NCI-H2171 treated with DMSO at 0.1 percent for 48 hours (cell line): ENCODE measurements at places on chromosomes 5 and 9.

GRCh38 chr5:58675341-58675740 is 92.5 kb downstream of the RAB3C start:
- no peak for DNase-seq

GRCh38 chr5:54234304-54234933 is 76.0 kb downstream of the ARL15 start:
- peak; percentile 70 for DNase-seq

- DNase-seq, result no peak
These were observed 18.7 kb upstream of the WNT8A start for GRCh38 chr5:138065102-138065501.

DNA sequence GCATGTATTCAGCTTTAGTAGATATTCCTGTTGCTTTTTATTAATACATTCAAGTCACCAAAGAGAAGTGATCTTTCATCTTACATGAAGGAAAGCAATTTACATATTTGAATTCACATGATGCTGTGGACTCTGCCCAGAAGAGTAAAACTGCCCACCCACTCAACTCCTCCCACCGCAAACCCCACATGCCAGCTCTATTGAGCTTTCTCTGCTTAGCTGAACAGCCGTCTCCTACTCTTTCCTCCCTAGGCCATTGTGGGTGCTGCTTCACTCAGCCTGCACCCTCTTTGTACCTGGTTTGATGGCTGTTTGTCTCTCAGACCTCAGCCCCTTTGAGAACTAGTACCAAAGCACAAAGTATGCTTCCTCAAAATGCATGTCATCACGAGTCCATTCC is 48.4 kb upstream of the MAP3K1 start:
- DNase-seq, result no peak

- no peak for DNase-seq
These were observed 4.7 kb upstream of the TTLL11 start for GRCh38 chr9:122097679-122098315.

- no peak for DNase-seq
These were observed 67.5 kb upstream of the IRX2 start for GRCh38 chr5:2818936-2819335.

DNA sequence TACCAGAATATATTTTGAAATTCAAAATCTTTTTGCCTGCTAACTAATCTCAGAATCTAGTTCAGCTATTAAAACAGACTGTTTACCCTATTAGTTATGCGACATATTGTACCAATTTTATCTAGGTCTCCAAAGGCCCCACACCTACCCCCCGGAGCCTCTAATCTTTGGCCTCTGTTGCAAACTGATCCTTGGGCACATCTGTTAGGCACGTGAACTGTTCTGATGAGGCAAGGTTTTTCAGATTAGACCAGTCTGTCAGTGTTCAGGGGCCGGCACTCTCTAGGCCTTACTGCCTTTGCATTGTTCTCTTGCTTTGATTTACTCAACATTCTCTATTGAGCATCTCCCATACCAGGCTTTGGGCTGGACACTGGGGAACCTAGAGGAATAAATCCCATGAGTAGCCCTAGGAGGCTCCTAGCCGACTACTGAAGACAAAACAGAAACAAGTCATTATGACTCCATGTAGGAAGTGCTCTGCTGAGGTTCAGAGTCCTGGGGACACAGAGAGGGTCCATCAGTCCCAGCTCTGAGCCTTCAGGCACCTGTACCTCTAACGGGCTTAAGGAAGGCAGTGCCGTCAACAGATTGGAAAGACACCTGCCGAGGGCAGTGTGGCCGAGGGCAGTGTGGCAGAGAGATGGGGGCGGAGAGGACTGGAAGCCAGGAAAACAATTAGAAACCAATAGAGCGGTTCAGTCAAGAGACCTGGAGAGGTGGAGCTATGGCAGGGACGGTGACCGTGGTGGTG is 245.1 kb downstream of the AOPEP start:
- DNase-seq, result peak; percentile 96

DNA sequence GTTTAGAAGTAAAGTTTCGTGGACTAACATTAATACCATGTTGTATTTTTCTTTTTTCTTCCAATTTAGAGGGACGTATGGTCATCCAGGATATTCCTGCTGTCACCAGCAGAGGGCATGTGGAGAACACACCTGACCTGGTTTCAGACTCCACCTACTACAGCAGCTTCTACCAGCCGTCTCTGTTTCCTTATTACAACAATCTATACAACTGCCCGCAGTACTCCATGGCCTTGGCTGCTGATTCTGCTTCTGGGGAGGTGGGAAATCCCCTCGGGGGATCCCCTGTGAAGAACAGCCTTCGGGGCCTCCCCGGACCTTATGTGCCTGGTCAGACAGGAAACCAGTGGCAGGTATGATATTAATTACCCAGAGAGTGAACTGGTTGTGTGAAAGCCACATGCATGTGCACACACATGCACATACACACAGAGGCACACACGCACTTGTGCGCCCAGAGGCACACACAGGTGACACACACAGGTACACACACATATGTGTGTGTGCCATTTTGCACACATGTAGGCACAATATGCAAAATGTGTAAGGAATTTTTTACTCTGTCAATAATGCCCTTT is 52.4 kb downstream of the DMRT1 start:
- peak; percentile 83 for DNase-seq

GRCh38 chr9:78856144-78856543 is 559.2 kb downstream of the PSAT1 start:
- DNase-seq, result no peak

DNA sequence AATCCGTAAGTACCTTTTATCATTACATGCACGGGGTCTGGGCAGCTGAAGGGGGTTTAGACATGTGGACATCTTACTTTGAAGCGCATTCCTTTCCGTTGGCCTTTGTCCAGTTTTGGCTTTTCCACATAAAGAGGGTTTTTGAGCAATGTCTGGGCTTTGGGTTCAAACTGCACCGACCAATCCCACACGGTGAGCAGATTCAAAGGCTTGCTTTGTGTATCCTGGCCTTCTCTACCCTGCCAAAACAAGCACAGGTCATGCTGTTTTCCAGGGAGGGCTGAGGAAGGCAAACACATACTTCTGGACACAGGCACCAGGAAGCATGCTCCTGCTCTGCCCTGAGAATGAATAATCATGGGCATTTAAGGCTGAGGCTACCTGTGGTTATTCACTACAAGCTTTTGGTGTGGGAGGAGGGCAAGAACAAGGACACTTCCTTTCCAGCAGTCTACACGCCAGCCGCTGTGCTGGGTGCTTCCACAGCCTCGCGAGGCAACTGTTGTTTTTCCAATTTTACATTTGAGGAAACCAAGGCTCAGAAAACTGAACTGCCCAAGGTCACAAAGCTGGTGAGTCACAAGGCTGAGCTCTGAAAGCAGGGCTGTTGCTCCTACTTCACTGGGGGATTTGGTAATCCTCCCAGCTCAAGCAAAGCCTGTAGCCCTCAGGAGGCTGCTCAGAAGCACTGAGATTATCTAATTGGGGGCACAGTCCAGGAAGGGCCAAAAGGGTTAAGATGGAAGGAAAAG is 59.8 kb upstream of the GOLPH3 start:
- no peak for DNase-seq

DNA sequence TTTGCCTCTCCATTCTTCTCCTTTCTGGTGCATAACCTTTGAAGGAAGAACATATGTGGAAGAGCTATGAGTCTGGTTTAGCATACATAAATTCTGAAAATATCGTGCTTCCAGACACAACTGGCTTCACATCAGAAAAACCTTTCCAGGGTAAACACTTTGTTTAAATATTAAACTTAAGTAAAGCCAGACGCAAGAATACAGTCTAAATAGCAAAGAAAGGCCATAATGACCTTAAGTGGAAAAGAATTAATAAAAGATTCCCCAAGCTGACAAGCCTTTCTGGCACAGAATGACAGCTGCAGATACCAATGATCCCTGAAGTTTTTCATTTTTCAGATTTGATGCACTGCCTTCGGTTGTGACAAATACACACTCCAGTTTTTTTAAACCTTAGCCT is 13.5 kb upstream of the TSSK1B start:
- no peak for DNase-seq

- no peak for DNase-seq
These were observed 181.2 kb upstream of the ZNF618 start for GRCh38 chr9:113694912-113695311.

- DNase-seq, result no peak
These were observed 33.9 kb upstream of the GLIS3 start for GRCh38 chr9:4333787-4334186.

DNA sequence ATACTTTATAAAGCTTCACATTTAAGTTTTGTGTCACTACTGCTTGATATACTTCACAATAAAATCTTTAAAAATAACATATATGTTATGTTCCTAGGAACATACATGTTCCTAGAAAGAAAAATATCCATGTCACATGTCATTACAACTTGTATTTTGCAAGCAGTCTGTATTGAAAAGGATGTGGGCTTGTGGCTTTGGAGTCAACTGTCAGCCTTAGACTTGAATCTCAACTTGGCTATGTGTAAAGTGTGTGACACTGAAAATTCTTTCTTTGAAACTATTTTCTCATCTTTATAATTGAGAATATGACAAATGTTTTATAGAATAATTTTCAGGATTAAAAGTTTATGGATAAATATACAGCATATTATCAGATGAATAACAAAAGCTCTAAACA is 273.1 kb downstream of the KIAA0825 start:
- DNase-seq, result no peak

- no peak for DNase-seq
These were observed 136.5 kb upstream of the LARP1 start for GRCh38 chr5:154618696-154619095.

DNA sequence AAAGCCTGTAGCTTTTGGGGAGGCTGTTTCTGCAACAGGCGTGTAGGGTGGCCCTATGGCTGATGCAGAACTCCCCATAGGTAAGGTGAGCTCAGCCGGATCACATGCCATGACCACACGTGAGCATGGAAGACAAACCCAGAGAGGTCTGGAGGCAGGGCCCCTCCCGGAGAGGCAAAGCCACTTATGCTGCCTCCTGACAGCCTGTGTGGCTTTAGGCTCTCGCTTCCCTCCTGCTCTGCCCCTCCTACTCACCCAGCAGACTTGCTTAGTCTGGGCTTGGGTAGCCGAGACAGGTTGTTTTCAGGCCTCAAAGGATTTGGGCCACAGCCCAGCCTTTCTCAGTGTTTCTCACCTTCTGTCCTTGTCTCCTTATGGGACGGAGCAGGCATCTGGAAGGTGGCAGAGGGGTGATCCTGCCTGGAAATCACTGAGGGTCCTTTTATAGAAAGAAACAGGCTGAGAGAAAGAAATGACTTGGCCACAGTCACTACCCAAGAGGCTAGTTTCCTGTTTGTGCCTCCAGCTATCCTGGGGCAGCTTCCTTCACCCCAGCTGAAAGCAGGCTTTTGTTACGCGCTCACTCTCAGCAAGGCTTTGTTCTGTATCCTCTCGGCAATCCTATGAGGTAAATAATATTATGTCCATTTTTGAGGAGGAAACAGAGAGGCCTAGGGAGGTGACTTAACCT is 89.9 kb downstream of the DAB2IP start:
- peak; percentile 79 for DNase-seq

DNA sequence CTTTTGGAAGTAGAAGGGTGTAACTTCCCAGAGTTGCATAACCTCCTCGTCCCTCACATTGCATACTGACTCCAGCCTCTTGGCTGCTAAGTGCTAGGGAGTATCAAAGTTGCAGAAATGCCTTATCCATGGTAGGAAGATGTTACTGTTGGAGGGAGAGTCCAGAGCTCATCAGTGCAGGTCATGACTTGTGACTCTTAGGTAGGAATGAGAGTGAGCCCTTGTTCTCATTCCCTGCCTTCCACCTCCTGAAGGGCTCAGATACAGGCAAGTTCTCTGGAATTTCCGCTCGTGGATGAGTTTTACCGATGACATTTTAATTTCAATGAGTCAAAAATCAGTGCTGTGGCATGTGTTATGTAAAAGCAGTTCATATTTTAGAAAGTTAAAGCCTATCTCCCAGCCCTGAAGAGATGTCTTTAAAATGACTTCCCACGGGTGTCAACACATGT is 17.0 kb downstream of the IRX1 start:
- no peak for DNase-seq

DNA sequence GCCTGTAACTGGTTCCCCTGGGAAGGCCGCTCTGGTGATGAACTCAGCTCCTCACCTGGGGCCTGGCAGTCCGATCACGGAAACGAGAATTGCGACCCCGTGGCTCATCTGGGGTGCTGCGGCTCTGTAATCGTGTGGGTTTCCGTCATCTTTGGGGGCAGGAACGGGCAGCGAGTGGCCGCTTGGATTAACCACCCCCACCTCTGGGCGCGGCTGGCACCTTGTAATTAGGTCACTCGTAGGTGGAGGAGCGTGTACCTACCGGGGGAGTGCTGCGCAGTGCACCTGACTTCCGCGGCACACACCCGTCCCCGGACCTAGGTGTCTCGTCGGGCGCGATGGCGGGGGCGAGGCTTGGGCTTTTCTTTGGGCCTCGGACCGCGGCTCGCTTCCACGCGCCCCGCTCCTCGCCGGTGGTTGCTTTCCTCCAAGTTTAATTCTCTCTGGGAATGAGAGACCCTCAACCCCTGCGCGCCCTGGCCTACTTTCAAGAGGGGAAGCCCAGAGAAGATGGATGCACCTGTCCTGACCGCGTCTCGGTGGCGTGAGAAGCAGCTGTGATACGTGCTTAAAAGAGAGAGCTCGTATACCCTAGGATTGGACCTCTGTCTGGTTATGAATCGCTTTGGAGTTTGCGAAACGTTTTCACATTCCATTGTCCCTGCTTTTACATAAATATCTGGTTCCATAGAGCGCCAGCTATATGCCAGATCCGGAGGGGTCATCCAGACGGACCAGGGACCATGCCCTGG is 744 bp upstream of the PPP2CA start:
- DNase-seq, result no peak

GRCh38 chr5:72214168-72214567 is 105.9 kb downstream of the MRPS27 start:
- no peak for DNase-seq

- DNase-seq, result peak; percentile 59
These were observed 172.7 kb downstream of the TRIM32 start for GRCh38 chr9:116859763-116860162.

GRCh38 chr9:36855448-36856315 is 178.4 kb downstream of the PAX5 start:
- no peak for DNase-seq

GRCh38 chr5:1052641-1053390 is 44.2 kb downstream of the NKD2 start:
- no peak for DNase-seq

GRCh38 chr5:132952829-132953228 is 10.6 kb downstream of the AFF4 start:
- no peak for DNase-seq

GRCh38 chr9:114177423-114178064 is 22.2 kb downstream of the COL27A1 start:
- peak; percentile 12 for DNase-seq

- DNase-seq, result no peak
These were observed 144.2 kb downstream of the MLLT3 start for GRCh38 chr9:20477940-20478620.

DNA sequence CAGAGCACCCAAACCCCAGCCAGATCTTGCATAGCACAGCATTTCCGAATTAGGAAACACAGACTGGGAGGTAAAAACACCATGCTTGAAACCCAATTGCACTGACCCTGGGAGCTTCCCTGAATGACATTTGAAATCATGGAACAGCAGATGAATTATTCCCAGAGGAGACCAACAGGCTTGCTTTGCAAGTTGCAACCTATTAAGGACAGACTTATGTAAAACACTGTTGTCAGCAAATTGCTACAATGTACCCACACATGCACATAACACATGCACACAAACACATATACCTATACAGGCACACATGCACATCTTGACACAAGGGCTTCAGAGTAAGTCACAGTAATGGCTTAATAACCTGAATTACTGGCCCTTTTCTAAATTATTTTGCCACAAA is 984.8 kb downstream of the DNAH5 start:
- no peak for DNase-seq
